HEK293T (cell line): ENCODE measurements at places on chromosomes 1 and 21.

DNA sequence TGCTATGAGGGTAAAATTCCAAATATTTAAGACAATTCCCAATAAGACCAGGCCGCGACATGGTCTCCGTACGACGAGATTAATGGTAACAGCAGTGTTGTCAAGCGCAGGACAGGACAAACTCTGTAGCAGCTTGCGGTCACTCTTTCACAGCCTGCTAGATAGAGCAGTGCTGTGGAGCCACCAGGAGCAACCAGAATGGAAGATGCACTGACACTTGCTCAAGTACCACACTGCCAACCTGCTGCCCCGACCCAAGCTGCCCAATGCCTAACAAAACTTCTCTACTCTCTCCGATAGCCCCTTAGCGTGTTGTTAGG lies 636 bp downstream of the WARS2 start:
- no peak for DNase-seq

DNA sequence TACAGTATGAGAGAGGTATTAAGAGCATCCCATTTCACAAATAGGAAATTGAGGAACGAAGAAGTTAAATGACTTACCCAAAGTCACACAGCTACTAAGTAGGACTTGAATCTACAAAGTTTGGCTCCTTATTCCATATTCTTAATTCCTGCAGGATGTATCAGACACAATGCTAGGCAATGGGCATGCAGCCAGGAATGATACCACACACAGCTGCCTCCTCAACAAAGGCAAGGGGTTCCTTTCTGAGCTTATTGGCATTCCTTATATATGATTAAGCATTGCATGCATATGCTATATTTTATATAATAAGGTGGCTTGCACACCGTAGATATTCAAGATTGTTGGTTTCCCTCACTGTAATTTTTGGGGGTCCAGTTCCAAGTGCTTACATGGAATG lies 34.2 kb upstream of the JUN start:
- DNase-seq: no peak

GRCh38 chr21:24995216-24995615 lies 612.1 kb downstream of the MRPL39 start:
- DNase-seq: no peak

GRCh38 chr1:243345205-243345604 lies 89.4 kb downstream of the SDCCAG8 start:
- DNase-seq: no peak

DNA sequence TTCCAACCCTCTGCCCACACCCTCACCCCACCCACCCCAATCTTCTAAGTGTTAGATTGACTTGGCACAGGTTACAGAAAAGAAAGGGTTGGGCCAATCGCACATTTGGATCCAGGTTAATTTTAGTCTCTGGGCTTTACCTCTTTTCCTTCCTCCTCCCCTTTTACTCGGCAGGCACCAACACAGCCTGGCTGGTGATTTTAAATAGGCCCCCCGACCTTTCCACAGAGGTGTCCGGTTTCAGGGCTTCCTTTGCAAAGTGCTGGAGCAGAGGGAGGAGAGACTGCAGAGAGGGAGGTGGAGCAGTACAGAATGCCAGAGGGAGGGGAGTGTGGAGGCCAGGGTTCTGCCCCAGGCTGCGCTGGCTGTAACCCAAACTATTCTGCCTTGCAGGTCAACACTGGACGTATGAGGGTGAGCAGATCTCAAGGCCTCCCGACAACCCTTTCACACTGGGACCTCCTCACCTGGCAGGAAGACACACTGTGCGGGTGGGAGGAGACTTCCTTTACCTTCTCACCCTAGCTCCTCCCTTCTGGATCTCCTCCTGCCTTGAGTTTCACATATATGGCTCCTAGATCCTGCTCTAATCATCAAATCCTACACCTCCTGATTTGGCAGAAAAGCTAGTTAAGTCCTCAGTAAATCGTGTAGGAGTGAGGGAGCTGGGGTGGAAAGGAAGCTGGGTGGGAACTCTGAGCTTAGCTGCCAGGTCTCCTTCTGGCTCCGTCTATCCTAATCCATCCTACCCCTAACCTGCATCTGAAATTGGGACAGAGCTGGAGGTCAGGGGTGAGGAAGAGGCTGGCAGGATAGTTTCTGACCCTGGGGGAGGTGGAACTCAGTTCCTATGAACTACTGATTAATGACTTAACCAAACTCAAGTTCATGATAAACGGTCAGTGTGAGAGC lies 2.4 kb downstream of the CA14 start:
- peak; percentile 48 for DNase-seq

GRCh38 chr1:50080904-50081586 lies 27.7 kb upstream of the ELAVL4 start:
- peak; percentile 20 for DNase-seq

DNA sequence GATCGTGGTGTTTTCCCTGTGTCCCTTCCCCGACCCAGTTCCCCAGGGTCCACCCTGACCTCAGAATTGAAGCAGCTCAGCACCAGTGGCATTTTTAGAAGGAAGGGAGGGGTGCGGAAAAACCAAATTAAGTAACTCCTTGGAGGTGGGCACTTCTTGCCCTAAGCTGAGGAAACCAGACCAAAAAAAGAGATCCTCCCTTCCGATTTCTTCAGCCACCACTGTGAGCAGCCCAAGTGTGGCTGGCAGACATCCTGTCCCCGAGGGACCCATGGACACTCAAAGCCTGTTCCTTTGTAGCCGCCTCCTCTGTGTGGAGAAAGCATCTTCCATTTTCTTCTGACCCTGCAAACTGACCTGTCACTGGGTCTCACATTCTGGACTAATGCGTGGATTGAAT lies 31.3 kb downstream of the KIRREL1 start:
- no peak for DNase-seq

GRCh38 chr1:78006521-78006920 lies 1.8 kb downstream of the DNAJB4 start:
- DNase-seq: no peak

DNA sequence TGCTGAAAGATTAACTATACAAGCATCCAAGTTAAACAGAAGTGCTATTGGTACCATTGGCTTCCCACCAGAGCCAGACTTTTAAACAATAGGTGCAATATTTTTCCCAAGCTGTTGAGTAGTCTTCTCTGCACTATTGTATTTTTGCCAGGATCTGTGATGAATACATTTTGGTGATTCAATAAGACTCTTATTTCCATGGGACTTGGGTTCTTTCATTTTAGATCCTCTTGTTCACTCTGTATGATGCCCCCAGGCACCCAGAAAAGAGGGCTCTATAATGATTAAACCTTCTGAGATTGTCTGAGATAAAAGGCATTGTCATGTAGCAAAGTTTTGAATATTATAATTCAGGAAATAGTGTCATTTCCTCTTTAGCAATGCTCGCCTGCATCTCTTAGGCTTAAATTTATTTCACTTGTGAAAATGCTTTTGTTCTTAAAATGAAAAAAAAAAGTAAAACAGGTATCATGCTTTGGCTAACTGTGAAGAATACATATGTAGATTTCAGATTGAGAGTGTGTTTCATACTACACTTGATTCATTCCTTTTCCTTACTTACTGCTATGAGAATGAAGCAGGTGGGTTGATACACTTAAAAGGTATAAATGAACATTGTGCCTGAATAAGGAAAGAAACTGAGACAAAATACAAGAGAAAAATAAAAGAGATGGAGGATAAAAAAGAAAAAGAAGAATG lies 275.0 kb downstream of the HMCN1 start:
- no peak for DNase-seq

DNA sequence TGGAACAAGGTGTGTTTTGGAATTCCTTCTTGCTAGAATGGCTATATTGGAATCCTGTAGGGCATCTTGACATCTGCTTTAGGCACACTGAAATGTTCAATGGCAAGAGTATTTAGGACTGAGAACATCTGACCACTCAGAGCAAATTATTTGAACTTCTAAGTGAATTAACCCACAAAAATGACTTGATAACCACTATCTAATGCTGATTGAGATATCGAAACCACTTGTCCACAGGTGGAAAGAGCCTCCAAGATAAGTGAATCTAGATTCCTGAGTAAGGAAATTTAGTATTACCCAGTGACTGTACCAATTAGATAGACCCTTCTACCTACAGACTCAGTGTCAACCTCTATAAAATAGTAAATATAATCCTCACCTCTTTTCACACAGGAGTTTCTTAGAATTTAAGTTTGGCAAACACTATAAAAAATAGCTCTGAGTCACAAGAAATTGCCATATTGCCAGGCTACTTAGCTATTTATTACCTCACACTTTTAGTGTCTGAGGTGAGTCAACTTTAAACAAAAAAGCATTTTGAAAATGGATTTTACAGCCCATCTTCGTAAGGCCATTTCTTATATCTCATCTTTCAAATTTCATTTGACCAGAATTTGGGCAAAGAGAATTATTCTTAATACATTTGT lies 421.8 kb downstream of the PTBP2 start:
- DNase-seq: no peak

GRCh38 chr1:184803180-184803492 lies 48.5 kb upstream of the EDEM3 start:
- DNase-seq: no peak

- no peak for DNase-seq
Measured at GRCh38 chr21:18382141-18382540, 21.4 kb downstream of the TMPRSS15 start.

GRCh38 chr1:40919475-40920011 lies 57.4 kb upstream of the CITED4 start:
- no peak for DNase-seq

DNA sequence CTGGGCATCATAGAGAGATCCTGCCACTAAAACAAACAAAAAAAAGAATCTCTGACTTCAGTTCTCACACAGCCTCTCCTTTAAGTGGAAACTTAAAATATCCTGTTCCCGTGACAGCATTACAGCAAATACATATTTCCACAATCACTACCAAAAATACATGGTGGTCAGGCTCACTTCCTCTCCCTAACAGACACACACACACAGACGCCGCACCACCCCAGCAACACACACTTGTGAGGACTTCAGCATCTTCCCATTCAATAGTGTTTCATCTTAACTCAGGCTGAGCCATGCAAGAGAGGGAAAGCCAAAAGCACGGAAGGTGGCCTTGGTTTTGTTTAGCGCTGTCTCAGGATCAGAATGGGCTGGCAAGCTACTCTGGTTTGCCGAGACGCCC lies 21.9 kb downstream of the KIAA1614 start:
- DNase-seq: no peak

- no peak for DNase-seq
Measured at GRCh38 chr1:231340328-231341013, 2.4 kb downstream of the SPRTN start.
